ENCODE measurements at places on chromosomes 5 and 9.
A peak's percentile ranks its signal among the peaks of the same experiment; 100 is the strongest.

DNA sequence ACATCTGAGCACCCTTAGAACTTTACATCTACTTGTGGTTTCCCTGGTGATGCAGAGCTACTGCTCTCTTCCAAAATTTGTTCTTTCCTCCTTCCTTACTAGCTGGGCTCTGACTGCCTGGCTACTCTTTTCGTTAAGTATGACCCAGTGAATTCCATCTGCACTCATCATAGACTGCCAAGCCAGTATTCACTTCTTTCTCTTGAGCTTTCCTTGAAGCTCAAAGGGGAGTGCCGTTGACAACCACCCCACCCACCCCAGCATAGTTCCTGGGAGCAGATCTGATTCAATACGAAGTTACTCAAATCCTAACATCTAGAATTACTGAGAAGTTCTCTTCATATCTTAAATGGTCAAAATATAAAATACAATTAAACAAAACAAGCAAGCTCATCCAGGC, 190.5 kb downstream of the ADAMTS12 start:
- DNase-seq: no peak

DNA sequence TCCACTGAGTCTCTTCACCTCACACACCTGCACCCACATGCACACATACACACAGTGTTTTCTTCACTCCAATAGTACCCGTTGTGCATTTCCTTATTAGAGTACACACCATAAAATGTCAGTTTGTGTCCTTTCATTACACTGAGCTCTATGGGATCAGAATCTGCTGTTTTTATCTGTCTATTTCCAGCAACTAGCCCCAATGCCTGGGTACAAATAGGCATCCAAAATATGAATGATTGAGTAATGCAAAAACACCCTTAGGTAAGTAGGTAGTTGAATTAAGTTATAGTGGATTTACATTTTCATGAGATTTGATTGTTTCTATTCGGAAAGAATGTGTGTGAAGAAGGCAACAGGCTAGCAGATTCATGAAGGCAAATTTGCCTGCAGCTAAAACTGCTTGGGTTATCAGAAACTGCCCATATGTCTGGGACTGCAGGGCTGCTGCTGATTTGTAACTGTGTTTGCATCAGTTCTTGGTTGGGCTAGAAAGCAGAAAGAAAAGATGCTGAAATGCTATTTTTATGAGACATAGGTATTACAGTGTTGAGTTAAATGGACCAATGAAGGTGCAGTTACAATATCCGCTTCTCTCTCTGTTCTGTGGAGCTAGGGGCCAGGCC, 26.9 kb downstream of the PPP3R2 start:
- no peak for DNase-seq

DNA sequence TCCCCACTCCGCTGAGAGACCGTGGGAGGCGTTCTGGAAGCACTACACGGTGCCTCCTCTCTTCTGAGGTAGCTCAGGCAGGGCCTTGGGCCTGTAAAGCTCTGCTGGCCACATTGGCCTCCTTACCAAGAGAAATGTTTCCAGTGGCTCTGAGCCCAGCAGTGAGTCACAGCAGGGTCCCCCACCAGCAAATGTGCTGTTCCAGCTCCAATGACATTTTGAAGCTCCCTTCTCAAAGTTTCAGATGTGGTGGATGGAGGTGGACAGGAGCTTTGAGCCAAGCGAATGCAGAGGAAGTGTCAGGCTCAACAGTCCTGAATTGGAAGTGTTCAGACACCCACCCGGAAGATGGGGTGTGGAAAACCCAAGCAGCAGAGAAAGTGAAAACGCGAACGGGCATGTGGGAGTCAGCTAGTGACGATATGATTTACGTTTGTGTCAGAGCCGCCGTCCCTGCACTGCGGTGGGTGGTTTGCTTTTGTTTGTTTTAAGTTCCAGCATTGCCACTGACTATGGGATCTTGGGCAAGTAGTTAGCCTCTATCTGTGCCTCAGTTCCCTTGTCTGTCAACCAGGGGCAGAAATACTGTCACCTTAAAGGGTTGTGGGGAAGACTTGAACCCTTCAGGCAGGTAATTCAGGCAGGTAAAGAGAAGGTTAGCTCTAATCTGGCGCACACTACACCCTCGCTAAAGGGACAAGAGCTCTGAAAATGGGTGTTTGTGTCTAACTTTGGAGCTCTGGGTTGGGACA, 38.2 kb downstream of the C5orf15 start:
- peak; percentile 49 for DNase-seq

GRCh38 chr9:86252870-86253269, 6.6 kb downstream of the C9orf153 start:
- no peak for DNase-seq

DNA sequence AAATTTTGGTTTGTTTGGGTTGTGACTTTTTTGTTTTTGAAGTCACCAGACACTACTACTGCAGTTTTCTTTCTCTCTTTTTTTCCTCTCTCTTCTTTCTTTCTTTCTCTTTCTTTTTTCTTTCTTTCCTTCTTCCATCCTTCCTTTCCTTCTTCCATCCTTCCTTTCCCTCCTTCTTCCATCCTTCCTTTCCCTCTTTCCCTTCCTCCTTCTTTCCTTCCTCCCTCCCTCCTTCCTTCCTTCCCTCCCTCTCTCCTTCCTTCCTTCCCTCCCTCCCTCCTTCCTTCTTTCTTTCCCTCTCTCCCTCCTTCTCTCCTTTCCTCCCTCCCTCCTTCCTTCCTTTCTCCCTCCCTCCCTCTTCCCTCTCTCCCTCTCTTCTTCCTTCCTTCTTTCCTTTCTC, 230.3 kb upstream of the TYRP1 start:
- no peak for DNase-seq

DNA sequence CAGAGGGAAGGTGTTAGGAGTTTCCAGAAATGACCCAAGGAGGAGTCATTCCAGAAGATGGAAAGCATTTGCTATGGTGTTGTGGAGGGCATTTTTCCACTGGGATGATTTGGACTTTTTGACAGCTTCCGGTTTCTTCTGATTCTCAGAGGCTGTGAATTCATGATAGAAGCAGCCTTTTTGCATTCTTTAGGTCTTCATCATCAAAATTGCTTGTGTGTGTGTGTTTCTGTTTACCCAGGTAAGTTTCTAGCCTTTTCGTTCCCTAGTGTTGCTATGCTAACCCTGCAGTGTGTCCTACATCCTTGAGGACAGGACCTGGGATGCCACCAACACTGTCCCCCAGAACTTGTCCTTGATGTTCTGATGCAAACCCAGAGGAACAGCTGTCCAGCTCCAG, 19.6 kb downstream of the IRX1 start:
- DNase-seq: no peak

DNA sequence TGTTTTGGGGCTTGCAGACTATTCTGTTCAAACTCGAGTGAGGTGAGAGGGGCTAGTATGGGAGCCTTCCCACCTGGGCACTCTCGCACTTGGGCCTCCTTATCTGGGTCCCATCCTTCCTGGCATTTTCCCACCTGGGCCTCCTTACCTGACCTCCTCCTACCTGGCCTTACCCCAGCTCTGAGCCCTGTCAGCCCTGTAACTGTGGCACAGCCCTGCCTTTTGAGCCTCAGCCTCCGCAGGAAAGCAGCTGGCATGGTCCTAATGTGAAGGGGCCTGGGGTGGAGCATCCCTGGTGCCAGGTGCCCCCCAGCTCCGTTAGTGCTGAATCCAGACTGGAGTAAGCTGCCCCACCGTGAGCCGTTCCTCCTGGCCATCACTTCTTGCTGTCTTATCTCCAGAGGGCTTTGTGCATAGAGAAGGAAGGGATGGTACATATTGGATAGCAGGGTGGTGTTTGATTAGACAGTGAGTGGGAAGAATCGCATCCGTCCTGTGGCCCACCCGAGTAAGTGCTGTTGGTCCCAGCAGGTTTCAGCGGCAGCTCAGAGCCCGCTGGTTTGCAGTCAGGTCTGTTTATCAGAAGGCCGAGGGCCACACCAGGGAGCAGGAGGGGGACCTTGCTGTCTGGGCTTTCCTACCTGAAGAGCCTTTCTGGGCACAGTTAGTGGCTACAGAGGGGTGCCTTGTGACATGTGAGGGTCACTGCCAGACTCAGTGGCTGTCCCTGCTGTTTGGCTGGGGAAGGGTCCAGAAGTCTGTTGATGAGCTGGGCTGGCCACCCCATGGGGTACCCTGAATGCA, 76.5 kb downstream of the WNK2 start:
- no peak for DNase-seq

GRCh38 chr5:139660923-139661814, 13.0 kb downstream of the CXXC5 start:
- no peak for DNase-seq

DNA sequence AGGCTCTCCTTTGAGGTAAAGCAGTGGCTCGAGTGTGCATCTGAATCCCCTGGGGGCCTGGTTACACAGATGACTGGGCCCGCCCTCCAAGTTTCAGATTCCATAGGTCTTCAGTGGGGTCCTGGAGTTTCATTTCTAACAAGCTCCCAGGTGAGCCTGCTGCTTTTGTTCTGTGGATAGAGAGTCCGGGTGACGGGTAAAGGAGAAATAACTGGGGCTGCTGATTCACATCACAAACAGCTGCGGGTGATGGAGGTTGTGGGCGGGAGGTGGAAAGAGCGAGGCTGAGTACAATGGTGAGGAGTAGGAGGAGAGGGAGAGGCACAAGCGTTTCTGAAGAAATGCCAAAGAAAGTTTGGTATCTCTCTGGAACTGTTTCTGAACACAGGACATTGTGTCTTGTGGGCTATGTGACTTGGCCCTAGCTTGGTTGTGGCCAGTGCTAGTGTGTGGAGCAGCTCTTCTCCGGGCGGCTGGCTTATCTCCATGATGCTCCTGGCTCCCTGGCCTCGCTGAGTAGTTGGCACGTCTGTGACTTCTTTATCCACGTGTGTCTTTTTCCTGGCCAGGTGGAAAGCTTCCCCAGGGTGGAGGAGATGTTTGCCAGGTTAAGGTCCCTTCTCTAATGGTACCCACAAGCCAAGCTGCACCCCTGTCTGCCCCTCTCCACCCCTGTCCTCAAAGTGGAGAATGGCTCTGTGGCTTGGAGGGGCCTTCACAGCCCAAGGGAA, 61.7 kb downstream of the HSPA4 start:
- peak; percentile 19 for DNase-seq

DNA sequence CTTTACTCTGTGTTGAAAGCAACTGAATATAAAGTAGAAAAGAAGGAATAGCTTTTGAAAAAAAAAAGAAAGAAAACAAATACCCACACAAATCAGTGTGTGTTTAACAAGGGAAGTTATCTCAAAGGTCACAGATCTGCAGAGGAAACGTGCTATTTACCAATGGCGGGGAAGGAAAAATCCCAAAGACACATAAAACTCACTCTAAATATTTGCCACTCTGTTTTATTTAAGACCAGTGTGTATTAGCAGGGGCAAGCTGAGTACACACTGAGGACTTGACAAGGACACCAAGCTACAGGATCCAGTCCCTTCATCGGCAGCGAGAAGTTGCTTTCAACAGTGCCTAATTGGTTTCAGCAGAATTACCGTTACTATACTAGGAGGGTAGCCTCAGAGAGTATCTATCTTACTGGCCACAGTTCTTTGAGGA, 252.5 kb downstream of the DEPDC1B start:
- DNase-seq: no peak

- no peak for DNase-seq
Observed at GRCh38 chr5:62083247-62083646, 222.8 kb upstream of the KIF2A start.

- no peak for DNase-seq
Observed at GRCh38 chr9:88090151-88090581, 48.1 kb downstream of the SPATA31C2 start.

DNA sequence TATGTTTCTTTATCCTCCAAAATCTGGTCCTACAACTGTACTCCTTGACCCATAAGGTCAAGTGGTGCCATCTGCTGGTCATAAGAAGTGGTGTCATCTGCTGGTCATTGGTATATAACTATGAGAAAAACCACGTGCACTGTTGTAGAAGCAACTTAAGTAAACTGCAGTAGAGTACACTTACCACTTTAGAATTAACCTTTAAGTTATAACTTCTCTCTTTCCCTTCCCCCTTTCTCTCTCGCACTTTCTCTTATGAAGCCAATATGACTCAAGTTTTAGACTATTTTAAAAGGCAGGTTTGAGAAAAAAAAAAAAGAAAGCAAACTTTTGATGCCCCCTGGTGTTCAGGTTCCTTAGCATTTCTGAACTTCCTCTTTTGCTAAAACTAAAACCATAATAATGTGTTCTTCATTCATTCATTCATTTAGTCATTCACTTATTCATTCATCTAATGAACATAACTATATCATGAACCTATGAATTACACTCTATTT, 12.8 kb upstream of the MTAP start:
- no peak for DNase-seq

DNA sequence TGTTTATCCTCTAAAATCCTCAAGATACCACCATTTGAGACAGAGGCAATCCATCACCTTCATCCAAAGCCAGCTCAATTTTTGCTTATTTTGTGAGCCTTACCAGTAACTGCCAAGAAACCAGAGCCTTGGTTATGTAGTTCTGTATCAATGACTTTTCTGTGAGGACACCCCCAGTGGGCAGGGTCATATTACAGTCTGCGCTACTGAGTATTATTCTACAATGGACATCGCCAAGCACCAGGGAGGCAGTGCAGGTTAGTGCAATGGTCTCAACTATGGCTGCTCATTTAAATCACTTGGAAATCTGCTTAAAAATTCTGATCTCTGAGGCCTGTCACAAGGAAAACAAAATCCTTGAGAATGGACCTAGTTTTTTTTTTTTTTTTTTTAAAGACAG, 90.5 kb upstream of the NIPAL4 start:
- DNase-seq: no peak

DNA sequence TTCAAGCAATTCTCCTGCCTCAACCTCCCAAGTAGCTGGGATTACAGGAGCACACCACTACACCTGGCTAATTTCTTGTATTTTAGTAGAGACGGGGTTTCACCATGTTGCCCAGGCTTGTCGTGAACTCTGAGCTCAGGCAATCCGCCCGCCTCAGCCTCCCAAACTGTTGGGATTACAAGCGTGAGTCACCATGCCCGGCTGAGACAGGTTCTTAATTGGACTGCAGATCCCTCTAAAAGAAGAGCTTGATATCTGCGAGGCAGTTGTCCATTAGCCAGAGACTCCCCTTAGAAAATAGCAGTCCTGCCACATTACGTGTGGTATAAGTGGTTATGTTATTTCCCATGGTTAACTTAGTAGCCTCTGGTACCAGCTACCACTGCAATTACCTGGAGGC, 46.6 kb upstream of the NPR3 start:
- DNase-seq: no peak

- DNase-seq: no peak
Observed at GRCh38 chr9:84151236-84151635, 170.6 kb downstream of the RMI1 start.

- DNase-seq: no peak
Observed at GRCh38 chr5:7822449-7822848, 28.5 kb downstream of the CFAP90 start.

DNA sequence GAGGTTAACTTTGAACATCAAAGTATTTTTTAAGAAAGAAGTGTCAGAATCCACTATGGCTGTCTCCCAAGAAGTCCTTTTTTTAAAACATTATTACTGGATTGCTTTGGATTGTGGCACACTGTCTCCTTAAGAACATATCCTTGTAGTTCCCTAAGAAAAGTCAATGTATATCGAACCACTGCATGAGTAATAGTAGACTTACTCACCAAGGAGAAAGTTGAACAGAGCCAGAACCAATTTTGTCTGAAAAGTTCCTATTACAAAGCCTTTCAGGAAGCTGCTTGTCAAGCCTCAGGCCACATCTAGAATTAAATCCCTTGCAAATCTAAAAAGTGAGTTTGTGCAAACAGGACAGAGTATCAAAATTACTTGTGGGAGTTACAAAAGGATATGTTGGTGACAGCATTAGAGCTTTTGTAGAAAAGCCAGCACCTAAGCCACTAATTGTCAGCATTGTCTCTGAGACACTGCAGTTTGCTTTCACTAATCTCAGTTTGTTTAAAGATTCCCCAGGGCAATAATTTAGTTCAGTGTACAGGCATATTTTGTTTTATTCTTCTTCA, 195.4 kb downstream of the MPDZ start:
- no peak for DNase-seq

GRCh38 chr5:149671544-149671943, 58.6 kb upstream of the PPARGC1B start:
- no peak for DNase-seq

All from stimulated activated CD4-positive, alpha-beta T cell treated with anti-CD3 and anti-CD28 coated beads, Interleukin-1b, Interleukin-23, amount 100 ng/mL, for 24 hours (primary cell).